ENCODE measurements at places on chromosomes 4 and X. TPM values are rescaled to one million over a fixed set of nuclear protein-coding genes. Genes with fewer than 3 reads are reported as not detected.

The TRIM60 gene
- total RNA-seq: not detected

The CFAP99 gene
- total RNA-seq: 1.4 TPM

The ZNF141 gene
- total RNA-seq: 55.7 TPM

The DAPP1 gene
- total RNA-seq: 1.6 TPM

The SASH3 gene
- 3.3 TPM for total RNA-seq

The FHDC1 gene
- 0.36 TPM for total RNA-seq

The AREG gene
- 4.9 TPM for total RNA-seq

The SPINK2 gene
- not detected for total RNA-seq

The SYNPO2 gene
- total RNA-seq: 61.9 TPM

The FRMD7 gene
- 0.34 TPM for total RNA-seq

- H3K4me3 ChIP-seq: no peak overlapping the region
- no peaks in the 10 kb centered on the region for H3K4me1 ChIP-seq
- H3K27ac ChIP-seq: no peak overlapping the region
- DNase-seq: no peak
- no peaks in the 10 kb centered on the region for H3K36me3 ChIP-seq
- H3K27me3 ChIP-seq: no peaks in the 10 kb centered on the region
Observed at GRCh38 chr4:110867251-110867960, 244.5 kb upstream of the PITX2 start.

- no peaks in the 10 kb centered on the region for H3K36me3 ChIP-seq
- H3K4me3 ChIP-seq: peak overlapping the region; percentile 22
- H3K27me3 ChIP-seq: no peaks in the 10 kb centered on the region
- H3K4me1 ChIP-seq: no peaks in the 10 kb centered on the region
Observed at GRCh38 chrX:49166914-49167739, 4.6 kb downstream of the MAGIX start.

GRCh38 chrX:82756272-82756671 is 751.8 kb upstream of the POU3F4 start:
- no peaks in the 10 kb centered on the region for H3K36me3 ChIP-seq
- H3K4me1 ChIP-seq: no peaks in the 10 kb centered on the region
- no peak for DNase-seq

DNA sequence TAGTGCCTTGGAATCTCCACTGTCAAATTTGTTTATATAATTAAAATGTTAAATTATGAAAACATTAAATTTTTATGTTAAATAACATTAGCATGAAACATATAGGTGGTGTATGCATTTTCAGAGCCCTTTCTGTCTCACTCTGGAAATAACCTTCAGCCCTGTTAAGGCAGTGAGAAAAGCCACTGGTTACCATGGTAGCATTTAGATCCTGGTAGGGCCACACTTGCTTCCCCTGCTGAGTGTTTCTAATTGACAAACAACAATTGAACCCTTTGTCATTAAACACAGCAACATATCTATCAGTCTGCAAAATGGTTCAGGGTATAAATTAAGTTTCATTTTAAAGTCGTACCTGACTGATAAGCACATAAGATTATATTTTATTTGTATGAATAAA is 63.5 kb downstream of the PDK3 start:
- no peak overlapping the region for H3K4me3 ChIP-seq
- H3K27ac ChIP-seq: no peak overlapping the region
- no peak for DNase-seq
- no peaks in the 10 kb centered on the region for H3K4me1 ChIP-seq
- H3K27me3 ChIP-seq: no peaks in the 10 kb centered on the region

- H3K4me1 ChIP-seq: no peaks in the 10 kb centered on the region
- H3K4me3 ChIP-seq: no peak overlapping the region
- no peak for DNase-seq
- no peak overlapping the region for H3K27ac ChIP-seq
- H3K27me3 ChIP-seq: no peaks in the 10 kb centered on the region
- no peaks in the 10 kb centered on the region for H3K36me3 ChIP-seq
Observed at GRCh38 chr4:86521373-86521969, 72.6 kb upstream of the PTPN13 start.

DNA sequence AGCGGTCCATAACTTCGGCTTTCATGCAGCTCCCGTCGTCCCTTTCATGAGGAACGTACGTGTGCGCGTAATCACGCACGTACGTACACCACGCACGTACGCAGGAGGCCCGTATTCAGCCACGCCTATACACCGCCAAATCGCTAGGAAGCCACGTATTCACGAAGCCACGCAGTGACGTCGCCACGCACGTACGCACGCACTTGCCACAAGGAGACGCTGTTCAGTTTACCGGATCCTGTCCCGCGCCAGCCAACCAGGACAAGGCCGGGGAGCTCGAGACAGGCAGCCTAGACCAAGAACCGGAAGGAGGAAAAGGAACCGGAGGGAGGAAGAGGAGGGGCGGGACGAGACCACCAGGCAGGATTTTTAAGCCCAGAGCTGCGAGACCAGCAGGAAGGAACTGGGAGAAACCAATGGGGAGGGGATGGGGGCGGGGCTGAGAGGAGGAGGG is at the start of gene EOLA2:
Gene EOLA2 (minus strand): TSS at position 65 of the 454 bp plus-strand sequence. CDS start 4,617 bp downstream, outside the sequence.
- H3K4me1 ChIP-seq: no peaks in the 10 kb centered on the region
- H3K27me3 ChIP-seq: no peaks in the 10 kb centered on the region
- peak; percentile 92 for DNase-seq
- H3K4me3 ChIP-seq: peak within 1 kb of the TSS; percentile 61
- H3K36me3 ChIP-seq: no peaks in the 10 kb centered on the region
- peak within 1 kb of the TSS; percentile 93 for H3K27ac ChIP-seq

- no peaks in the 10 kb centered on the region for H3K4me1 ChIP-seq
- no peaks in the 10 kb centered on the region for H3K36me3 ChIP-seq
- DNase-seq: no peak
Observed at GRCh38 chrX:154333116-154333515, 37.5 kb downstream of the TKTL1 start.

DNA sequence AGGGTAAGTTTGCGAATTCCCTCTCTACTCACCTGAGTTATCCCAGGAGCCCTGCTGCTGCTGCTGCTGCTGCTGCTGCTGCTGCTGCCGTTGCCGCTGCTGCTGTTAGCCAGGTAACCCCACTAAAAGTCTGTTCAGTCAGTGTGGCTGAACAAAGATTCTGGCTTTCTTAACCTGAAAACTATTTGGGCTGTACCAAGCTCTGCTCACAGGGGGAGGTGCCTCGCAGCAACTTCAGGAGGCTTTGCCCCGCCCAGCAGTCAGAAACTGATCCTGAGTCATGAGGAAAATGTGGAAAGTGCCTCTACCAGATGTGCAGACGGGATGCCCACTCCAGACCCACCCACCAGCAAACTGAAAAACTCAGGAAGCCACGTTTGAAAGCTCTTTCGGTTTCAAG is at the start of gene CAPN6:
Gene CAPN6 (minus strand): TSS at position 145 of the 400 bp plus-strand sequence. CDS start 6,547 bp downstream, outside the sequence.
- H3K4me1 ChIP-seq: no peaks in the 10 kb centered on the region
- H3K27ac ChIP-seq: no peak within 1 kb of the TSS
- peak; percentile 19 for DNase-seq
- peak within 1 kb of the TSS; percentile 5 for H3K4me3 ChIP-seq

GRCh38 chr4:159191989-159192388 is 89.1 kb downstream of the RAPGEF2 start:
- no peak for DNase-seq
- no peak overlapping the region for H3K27ac ChIP-seq
- no peaks in the 10 kb centered on the region for H3K27me3 ChIP-seq
- no peaks in the 10 kb centered on the region for H3K36me3 ChIP-seq
- no peak overlapping the region for H3K4me3 ChIP-seq

- H3K27me3 ChIP-seq: no peaks in the 10 kb centered on the region
- H3K27ac ChIP-seq: no peak overlapping the region
- no peaks in the 10 kb centered on the region for H3K36me3 ChIP-seq
- H3K4me1 ChIP-seq: peaks cover 2% of the 10 kb centered on the region
- DNase-seq: no peak
Observed at GRCh38 chrX:132954323-132954722, 4.1 kb downstream of the HS6ST2 start.

DNA sequence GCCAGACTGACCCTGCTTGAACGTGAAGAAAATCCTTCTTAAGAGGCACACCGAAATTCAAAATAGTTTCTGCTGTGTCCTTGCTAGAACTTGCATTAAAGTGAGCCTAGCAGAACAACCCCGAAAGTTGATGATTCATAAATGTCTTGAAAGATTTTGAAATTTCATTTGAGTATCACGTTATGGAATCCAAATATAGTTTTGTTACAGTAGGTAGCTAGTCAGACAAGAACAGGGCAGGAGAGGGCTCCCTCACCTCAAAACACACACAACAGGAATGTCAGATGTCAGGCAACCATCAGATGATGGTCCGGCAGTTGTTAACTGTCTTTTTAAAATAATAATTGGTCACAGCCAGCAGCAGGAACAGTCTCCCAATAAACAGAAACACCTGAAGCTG is 259.6 kb upstream of the GNPDA2 start:
- H3K4me1 ChIP-seq: no peaks in the 10 kb centered on the region
- H3K36me3 ChIP-seq: no peaks in the 10 kb centered on the region
- no peak for DNase-seq
- H3K27me3 ChIP-seq: no peaks in the 10 kb centered on the region
- no peak overlapping the region for H3K27ac ChIP-seq

DNA sequence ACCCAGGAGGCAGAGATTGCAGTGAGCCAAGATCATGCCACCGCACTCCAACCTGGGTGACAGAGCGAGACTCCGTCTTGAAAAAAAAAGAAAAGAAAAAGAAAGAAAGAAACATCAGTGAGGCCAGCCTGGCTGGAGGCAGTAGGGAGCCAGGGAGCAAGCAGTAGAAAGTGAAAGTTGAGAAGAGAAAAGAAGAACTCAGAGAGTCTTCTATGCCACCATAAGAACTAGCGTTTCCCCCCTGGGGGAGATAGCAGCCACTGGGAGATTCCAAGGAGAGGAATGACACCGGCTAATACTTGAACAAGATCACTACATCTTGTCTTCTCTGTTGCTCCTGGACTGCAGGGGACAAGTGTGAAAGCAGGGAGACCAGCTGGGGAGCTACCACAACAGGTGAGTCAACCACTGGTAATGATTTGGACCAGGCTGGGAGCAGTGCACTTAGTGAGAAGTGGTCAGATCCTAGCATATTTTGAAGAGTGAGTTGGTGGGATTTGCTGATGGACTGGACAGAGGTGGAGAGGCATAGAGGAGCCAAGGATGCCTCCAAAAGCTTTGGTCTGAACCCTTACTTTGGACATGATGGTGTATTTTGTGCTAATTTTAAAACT is 33.4 kb downstream of the SLC2A9 start:
- no peak overlapping the region for H3K27ac ChIP-seq
- no peaks in the 10 kb centered on the region for H3K36me3 ChIP-seq
- no peaks in the 10 kb centered on the region for H3K4me1 ChIP-seq
- H3K27me3 ChIP-seq: no peaks in the 10 kb centered on the region
- no peak overlapping the region for H3K4me3 ChIP-seq

DNA sequence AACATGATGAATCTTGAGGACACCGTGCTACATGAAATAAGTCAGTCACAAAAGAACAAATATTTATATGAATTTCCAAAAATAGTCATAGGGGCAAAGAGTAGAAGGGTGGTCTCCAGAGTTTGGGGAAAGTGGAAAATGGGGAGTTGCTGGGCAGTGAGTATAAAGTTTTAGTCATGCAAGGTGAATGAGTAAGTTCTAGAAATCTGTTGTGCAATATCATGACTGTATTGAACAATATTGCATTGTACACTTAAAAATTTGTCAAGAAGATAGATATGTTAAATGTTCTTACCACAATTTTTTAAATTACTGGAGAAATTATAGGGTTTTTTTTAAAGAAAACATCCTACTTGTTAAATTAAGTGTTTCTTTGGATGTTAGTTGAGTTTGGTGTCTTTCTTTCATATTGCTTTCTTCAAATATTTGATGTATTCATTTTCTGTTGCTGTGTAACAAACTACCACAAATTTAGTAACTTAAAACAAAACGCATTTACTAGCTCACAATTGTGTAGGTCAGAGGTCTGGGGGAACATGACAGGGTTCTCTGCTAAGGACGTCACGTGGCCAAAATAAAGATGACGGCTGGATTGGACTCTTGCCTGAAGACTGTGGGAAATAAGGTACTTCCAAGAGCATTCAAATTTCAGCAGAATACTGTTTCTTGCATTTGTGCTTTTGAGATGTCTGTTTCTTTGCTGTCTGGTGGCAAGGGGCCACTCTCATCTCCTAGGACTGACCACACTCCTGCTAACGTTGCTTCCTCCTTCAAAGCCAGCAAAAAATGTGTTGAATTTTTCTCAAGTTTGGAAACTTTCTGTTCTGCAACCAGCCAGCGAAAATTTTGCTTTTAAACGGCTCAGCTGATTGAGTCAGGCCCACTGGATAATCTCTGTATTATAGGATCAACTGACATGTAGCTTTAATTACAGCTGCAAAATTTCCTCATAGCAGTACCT is 76.7 kb downstream of the CPEB2 start:
- no peak overlapping the region for H3K4me3 ChIP-seq
- H3K27ac ChIP-seq: no peak overlapping the region
- no peaks in the 10 kb centered on the region for H3K36me3 ChIP-seq
- no peak for DNase-seq
- no peaks in the 10 kb centered on the region for H3K4me1 ChIP-seq
- peaks cover 3% of the 10 kb centered on the region for H3K27me3 ChIP-seq

DNA sequence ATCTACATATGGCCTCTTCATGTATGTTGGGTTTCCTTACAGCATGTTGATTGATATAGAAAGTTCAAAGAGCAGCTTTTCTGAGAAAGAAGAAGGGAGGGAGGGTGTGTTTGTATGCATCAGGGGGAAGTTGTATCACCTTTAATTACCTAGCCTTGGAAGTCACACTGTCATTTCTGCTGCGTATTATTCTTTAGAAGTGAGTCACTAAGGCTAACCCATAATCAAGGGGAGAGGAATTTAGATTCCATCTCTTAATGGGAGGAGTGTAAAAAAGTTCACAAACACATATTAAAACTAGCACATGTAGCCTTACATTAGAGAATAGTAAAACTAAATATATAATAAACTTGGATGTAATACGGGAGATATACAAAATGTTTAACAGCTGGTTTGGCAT is 86.5 kb upstream of the CBLL2 start:
- DNase-seq: no peak
- no peaks in the 10 kb centered on the region for H3K27me3 ChIP-seq
- H3K4me1 ChIP-seq: no peaks in the 10 kb centered on the region

- H3K36me3 ChIP-seq: no peaks in the 10 kb centered on the region
- H3K4me3 ChIP-seq: no peak overlapping the region
- no peak overlapping the region for H3K27ac ChIP-seq
- no peaks in the 10 kb centered on the region for H3K4me1 ChIP-seq
- no peak for DNase-seq
Observed at GRCh38 chr4:160019936-160020335, 917.1 kb downstream of the RAPGEF2 start.

DNA sequence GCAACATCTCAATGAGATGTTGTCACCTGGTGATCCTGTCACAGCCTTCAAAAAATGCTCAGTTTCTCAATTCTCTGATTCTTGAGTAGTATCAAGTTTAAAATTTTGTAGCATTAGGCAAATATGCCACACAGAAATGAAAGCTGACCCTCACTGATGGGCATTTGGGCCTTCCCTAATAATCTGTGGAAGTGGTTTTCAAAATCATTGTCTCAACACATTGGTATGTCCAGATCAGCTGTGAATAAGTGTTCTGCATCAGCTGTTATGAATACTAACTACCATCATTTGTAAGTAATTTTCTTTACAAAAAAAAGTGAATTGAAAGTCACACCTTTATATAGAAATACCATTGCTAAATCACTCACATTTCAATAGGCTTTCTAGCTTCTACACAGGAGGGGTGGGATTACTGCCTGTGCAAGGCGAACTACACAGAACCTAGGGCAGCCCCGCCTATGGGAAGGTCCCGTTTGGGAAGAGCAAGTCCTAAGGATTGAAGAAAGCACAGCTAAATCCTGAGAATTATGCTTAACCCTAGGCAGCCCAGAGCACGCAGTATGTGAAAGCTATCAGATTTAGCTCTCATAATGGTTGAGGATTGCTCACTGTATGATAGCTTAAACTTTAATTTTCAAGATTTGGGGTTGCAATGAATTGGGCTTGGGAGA is 73.4 kb downstream of the GPC3 start:
- H3K36me3 ChIP-seq: no peaks in the 10 kb centered on the region
- H3K4me1 ChIP-seq: no peaks in the 10 kb centered on the region
- H3K27me3 ChIP-seq: no peaks in the 10 kb centered on the region
- H3K4me3 ChIP-seq: no peak overlapping the region
- DNase-seq: no peak
